ENCODE measurements at places on chromosomes 2 and 18.

GRCh38 chr2:27073782-27074181 is 2.3 kb upstream of the OST4 start:
- peaks cover 14% of the 10 kb centered on the region for H3K36me3 ChIP-seq
- no peak overlapping the region for H3K4me3 ChIP-seq
- no peak overlapping the region for H3K27ac ChIP-seq
- no peaks in the 10 kb centered on the region for H3K27me3 ChIP-seq

DNA sequence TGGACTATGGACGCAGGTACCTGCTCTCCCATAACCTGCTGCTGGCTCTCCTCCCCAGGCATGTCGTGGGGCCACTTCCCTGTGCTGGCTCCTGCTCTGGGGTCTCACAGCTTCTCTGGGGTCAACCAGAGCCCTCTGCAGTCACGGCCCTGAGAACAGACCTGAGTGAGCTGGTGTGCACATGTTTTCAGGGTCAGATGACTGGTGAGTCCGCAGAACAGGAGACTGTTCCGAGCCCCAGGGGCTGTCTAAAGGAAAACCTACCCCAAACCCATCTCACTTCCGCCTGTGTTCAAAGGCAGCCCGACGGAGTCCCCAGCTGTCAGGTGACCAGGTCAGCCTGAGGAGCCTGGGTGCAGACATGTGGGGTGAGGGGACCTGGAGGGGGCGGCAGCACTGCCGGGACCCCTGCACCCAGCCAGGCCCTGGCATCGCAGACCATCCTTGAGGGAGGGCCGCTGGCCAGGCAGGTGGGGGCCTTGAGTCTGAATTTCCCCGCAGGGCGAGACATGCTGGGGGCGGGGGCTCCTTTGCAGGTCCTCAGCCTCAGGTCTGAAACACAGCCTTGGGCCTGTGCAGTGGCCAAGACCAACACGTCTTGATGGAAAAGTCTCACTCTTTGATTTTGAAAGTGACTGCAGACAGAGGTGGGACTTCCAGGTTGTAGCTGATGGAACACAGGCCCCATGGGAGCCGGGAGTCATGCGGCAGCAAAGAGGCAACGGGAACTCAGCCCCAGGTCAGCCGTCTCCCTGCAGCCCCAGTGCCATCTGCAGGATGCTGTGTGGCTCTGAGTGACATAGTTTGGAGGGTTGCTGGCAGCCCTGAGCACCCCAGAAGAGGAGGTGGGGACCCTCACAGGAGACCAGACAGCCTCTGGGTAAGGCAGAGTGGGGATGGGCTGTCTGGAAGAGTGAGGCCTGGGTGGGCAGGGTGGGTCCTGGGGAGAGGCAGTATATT is 65.3 kb downstream of the TWIST2 start:
- no peaks in the 10 kb centered on the region for H3K36me3 ChIP-seq
- DNase-seq, result no peak
- peaks cover 10% of the 10 kb centered on the region for H3K27me3 ChIP-seq
- no peaks in the 10 kb centered on the region for H3K4me1 ChIP-seq

DNA sequence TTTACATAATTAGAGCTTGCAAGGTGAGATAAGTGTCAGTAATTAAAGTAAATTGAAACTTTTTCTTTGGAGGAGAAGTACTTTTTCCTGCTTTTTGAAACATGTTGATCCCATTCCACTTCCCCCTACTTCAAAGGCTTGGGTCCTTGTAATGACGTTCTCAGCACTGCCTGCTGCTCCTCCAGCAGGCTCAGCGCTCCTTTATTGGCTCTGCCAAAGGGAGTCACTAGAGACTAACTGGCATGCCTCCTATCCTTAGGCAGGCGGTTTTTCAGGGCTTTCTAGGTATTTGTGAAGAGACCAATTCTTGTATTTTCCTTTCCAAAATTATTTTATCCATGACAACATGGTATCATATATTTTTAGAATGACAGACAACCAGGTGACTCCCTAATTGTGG is 43.9 kb upstream of the ACADL start:
- no peak overlapping the region for H3K4me3 ChIP-seq
- no peaks in the 10 kb centered on the region for H3K4me1 ChIP-seq
- DNase-seq, result no peak
- no peaks in the 10 kb centered on the region for H3K36me3 ChIP-seq

- no peak overlapping the region for H3K27ac ChIP-seq
- no peaks in the 10 kb centered on the region for H3K4me1 ChIP-seq
- no peak overlapping the region for H3K4me3 ChIP-seq
- no peak for DNase-seq
These were observed 214.7 kb downstream of the CLIP4 start for GRCh38 chr2:29329899-29330298.

DNA sequence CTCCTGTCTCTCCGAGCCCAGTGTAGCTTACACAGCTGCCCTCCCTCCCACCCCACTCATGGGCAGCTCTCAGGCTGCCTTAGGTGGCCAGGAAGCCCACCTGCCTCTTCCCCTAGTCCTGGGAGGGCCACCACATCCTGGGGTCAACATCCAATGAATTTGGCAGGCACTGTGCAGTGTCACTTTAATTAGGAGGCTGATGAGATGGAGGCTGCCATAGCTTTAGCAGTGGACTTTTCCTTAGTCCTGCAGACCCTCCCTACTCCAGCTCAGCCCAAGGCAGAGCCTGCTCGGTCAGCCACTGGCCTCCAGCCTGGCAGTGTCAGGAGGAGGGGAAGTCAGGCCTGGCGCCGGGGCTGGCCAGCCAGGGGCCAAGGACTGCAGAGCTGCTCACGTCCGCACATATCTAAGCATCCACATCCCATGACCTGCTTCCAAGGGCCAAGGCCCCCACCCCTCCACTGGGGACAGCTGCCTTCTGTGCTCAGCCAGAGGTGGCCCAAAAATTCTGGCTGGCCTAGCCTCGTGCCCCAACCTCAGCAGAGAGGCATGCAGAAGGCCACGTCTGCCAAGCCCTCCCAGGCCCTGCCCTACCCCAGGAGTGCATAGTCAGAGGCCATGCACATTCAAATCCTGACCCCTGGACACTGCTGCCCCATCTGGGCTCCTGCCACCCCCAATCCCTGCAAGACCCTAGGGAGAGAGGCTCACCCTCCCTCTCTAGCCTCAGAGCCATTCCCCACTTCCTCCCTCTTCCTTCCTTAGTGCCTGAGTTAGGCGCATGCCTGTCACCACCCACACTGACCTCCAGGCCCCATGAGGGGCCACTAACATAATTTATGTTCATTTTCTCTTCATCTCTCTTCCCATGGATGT is 33.1 kb downstream of the ADRA2B start:
- H3K27ac ChIP-seq, result no peak overlapping the region
- no peak overlapping the region for H3K4me3 ChIP-seq
- H3K36me3 ChIP-seq, result no peaks in the 10 kb centered on the region
- no peak for DNase-seq
- no peaks in the 10 kb centered on the region for H3K4me1 ChIP-seq
